ENCODE measurements at places on chromosomes 16 and 17.

DNA sequence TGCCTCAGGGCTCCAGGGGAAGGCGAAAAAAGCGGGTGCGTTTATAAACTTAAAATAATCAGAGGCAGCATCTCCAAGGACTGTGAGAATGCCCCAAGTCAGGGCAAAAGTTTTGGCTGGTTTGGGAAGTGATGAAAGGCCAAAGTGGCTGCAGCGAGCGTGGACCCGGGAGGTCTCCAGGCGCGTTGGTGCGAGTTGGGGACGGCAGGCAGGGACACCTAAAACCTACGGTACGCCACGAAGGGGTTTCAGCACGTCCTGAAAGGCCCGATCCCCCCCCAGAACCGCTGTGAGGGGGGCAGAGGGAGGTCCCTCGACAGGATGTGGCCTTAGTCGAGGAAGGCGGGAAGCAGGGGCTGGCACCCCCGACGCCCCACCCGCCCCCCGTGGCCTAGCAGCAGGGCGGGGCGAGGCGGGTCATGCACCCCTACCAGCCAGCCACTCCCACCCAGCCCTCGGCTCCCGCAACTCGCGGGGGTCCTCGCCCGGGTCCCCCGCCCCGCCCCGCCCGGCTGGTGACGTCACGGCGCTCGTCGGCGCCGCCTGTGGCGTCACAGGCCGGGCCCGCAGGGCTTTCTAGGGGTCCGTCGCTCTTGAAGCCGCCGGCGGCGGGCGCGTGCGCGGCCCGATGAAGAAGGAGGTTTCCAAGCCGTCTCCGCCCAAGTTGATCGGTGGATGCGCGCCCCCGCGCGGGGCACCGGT, at the start of gene MYCBPAP:
Gene MYCBPAP (plus strand): TSS at position 569 of the 702 bp plus-strand sequence. CDS start 236 bp downstream, outside the sequence.
- DNase-seq, result peak; percentile 93

GRCh38 chr17:11077673-11078072, 163.3 kb upstream of the SHISA6 start:
- DNase-seq, result no peak

DNA sequence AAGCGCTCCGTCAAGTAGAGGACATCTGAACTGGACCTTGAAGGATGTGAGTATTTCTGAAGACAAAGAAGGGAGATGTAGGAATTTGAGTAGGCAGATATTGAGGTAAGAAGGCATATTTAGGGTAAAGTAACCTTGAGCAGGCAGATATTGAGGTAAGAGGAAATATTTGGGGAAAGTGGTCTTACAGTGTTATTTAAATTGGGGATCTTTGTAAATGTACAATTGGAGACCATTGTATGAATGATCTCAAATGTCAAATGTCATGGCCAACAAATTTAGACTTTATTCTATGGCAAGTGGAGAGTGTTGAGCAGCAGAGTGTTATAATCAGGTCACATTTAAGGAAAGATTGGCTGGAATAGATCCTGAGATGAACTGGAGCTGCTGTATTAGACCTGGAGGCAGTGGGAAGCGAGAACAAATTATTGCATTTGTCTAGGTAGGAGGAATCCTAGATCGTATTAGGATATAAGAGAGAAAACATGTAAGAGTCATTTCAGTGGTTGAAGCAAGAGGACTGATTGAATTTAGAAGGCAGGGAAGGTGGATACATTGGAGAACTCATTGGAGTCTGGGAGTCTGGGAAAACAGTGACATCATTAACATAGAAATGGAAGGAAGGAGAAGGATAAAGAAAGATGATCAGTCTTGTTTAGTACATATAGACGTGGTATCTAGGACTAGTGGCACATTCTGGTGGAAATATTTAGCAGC, 165.6 kb downstream of the MAP2K6 start:
- DNase-seq, result no peak

DNA sequence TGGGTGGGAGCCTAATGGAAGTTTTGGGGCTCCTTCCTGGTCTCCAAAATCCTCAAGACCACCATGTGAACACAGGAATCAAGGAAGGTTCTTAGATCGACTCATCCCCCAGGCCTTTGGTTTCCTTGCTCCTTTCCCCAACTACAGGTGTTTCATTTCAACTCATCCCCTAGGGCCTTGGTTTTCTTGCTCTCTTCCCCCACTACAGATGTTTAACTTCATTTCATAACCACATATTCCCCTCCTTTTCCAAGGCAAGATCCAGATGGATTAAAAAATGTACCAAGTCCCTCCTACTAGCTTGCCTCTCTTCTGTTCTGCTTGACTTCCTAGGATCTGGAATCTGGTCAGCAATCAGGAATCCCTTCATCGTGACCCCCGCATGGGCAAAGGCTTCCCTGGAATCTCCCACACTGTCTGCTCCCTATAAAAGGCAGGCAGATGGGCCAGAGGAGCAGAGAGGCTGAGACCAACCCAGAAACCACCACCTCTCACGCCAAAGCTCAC, at the start of gene CCL11:
Gene CCL11 (plus strand): TSS at position 457 of the 507 bp plus-strand sequence. CDS start 67 bp downstream, outside the sequence.
- no peak for DNase-seq

- no peak for DNase-seq
Measured at GRCh38 chr17:78674156-78674555, 97.0 kb upstream of the DNAH17 start.

DNA sequence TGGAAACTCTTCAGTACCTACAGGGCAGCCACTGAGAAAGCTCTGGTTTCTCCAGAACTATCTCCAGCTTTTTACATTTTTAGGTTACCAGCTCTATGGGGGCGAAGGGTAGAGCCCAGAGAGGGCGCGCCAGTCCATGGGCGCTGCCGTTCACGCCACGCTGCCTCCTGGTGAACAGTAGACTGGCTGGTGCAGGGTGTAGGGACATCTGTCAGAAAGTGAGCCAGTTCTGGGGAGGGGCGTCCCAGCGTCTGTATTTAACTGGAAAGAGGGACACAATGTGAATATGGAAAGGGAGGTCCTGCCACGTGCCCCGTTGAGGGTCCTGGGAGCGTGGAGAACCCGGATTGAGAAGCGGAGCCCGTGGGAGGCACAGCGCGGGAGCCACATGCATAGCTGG, 16.4 kb upstream of the CLEC18A start:
- no peak for DNase-seq

DNA sequence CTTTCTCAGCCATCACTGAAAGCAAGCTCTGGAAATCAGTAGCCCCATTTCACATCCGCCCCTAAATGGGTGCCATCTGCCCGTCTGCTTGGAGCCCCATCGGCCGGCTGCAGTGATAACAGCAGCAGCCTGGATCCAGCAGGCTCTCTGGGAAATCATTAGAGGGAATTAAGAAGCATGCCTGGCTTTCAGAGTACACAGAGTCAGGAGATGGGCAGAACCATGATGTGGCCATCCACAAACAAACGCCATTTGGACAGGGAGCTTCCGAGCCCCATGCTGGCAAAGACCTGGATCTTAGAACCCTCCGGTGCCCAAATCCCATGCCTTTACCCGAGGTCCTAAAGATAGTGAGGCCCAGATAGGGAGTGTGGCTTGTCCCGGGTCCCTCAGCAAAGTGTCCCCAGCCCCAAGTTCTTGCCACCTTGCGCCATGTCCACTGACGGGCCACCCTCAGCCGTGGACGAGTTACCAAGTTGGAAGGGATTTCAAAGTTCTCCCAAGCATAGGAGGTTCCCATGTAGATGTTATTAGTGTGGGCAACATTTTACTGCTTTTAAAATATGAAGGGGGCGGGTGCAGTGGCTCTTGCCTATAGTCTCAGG, 1.0 kb upstream of the LITAF start:
- no peak for DNase-seq

DNA sequence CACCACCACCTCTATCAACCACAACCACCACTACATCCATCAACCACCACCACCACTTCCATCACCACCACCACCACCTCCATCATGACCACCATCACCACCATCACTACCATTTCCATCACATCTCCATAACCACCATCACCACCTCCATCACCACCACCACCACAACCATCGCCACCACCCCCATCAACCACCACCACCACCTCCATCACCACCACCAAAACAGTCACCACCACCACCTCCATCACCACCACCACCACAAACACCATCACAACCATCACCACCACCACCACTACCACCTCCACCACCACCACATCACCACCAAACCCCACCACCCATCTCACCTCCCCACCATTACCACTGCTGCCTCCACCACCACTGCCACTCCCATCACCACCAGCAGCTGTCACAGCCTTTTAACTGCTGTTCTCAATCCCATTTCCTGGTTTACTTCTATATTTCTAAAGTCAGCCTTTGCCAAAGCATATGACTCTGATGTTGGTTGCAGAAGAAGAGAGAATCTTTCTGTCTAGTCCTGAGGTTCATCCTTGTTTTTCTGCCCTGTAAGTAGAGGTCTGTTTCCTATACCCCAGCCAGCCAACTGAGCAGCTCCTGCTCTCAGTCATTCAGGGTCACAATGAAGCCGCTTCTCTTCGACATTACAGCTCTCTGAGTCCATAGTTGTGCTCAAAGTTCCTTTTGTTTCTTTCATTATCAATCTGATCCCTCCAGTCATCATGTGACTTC, 14.0 kb downstream of the MARCHF10 start:
- no peak for DNase-seq

DNA sequence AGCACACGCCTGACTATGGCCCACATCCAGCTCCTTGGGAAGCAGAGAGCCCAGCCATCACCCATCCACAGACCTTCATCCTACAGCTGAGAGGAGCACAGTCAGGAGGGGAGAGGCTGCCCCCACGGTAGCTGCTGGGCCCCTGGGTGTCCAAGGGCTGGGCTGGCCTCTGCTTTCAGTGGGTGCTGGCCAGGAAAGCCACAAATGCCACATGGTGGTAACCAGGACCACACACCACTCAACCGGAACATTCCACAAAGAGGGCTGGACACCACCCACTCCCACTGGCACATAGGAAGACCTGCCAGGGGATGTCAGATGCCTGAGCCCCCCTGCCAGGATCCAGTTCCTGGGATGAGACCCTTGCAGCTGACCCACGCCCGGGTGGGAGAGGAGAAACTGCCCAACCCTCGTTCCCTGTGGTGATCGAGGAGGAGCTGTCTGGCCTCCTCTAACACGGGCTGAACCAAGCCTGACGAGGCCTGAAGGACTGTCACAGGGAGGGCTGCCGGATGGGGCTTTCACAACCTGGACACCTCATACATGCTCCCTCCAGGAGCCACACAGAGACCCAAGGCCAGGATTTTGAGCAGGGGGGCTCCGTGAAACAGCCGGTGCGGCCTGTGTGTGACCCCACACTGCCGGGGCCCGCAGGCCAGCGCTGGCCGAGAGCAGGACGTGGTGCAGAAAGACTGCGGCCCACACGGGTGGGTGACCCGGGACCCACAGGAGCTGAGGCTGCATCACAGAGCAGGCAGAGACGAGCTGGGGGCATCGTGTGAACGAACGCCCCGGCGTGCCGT, 30.7 kb downstream of the PIEZO1 start:
- no peak for DNase-seq

- no peak for DNase-seq
Measured at GRCh38 chr17:34474706-34475105, 104.7 kb upstream of the TMEM132E start.

DNA sequence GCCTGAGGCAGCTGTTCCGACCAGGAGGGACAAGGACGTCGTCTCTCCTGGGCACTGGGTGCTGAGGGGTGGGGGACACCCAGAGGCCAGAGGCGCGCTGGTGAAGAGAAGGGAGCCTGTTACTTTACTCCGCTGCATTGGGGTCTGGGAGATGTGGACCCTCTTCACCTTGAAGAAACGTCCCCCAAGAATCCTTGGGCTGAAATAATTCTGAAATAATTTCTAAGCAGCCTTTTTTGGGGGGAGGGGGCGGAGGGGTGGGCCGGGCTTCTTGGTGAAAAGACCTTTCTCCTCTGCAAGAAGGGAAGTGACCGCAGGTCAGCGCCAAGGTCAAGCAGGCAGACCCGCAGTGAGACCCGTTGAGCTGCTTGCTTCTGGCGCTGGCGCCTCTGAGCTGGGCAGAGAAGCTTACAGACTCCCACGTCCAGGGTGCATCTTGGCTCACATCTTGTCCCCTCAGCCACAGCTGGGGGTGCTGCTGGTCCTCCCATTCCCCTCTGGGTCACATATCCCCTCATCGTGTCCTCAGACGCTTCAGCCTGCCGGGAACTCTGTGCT, 1.1 kb downstream of the SYT17 start:
- no peak for DNase-seq

DNA sequence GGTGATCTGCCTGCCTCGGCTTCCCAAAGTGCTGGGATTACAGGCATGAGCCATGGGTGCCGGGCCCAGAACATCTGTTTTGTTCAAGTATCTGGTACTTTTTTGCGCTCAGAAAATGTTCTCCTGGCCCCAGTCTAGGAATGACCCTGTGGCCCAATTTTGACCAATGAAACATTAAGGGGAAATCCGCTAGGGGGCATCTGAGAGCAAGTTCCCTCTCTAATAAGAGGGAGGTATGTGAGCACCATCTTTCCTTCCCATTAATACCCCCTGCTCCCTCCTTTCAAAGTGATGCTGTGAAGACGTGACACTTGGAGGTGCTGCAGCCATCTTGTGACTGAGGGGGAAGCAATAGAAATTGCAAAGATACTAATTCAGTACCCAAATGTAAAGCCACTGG, 16.5 kb upstream of the CLEC3A start:
- DNase-seq, result peak; percentile 1

GRCh38 chr17:2174468-2175293, 119.8 kb downstream of the HIC1 start:
- no peak for DNase-seq

DNA sequence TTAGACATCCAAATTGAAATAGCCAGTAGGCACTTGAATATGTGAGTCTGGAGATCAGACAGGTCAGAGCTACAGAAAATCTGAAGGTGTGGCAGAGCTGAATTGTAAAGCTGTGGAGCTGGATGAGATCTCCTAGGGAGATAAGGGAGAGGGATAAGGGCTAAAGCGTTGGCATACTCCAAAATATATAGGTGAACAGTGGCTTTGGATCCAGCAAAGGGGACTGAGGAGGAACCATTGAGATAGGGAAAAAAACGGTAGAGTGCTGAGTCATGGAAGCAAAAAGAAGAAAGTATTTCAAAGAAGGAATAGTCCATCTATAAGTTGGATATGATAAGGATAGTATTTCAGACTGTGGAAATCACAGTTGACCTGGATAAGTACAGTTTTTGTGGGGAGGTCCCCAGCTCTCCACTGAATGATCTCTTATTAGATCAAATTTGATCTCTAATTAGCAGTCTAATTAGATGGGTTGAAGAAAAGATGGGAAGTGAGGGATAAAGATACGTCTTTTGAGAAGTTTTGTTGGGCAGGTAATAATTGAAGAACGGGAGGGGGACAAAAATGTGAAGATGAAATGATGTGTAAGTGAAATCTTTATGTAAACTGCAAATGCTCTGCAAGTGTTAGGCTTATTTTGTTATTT, 587 bp upstream of the DBF4B start:
- DNase-seq, result peak; percentile 39

DNA sequence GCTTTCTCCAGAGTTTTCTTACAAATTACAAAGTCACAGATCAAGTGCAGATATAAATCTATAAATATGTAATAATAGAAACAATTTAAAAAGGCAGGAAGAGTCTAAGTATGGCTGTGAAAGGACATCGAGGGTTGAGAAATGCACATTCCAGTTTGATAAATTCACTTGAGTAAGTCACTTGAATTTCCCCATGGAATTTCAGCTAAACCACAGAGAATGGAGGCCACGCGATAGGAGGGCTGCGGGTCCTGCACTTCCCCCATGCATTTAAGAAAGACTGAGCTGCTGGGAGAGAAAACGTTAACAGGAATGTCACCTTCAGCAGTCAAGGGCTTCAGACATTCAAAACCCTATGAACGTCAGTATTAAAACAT, 6.1 kb upstream of the MXRA7 start:
- DNase-seq, result no peak

Measured in common myeloid progenitor, CD34-positive (primary cell).